Metanephros (tissue), 2 donors: ENCODE measurements at places on chromosomes 5 and 9. TPM values are rescaled to one million over a fixed set of nuclear protein-coding genes. Genes with fewer than 3 reads are reported as not detected.

The LHX6 gene
- total RNA-seq, result 3.0 TPM

The PALM2AKAP2 gene
- 20.7 TPM for total RNA-seq

The CCDC192 gene
- not detected for total RNA-seq

The SEMA6A gene
- 56.8 TPM for total RNA-seq

The DND1 gene
- 0.76 TPM for total RNA-seq

The TPPP gene
- total RNA-seq, result 6.4 TPM

The F2RL2 gene
- total RNA-seq, result 1.1 TPM

The ENTPD2 gene
- 3.6 TPM for total RNA-seq

The SLC36A3 gene
- not detected for total RNA-seq

The NMUR2 gene
- total RNA-seq, result 0.12 TPM

The TMOD1 gene
- 17.2 TPM for total RNA-seq

The ARID3C gene
- 0.12 TPM for total RNA-seq

The LHX2 gene
- total RNA-seq, result 0.12 TPM

The IRF1 gene
- total RNA-seq, result 31.0 TPM

The FOXD4L5 gene
- total RNA-seq, result 0.06 TPM

The EDIL3 gene
- total RNA-seq, result 28.2 TPM

The PDE6A gene
- total RNA-seq, result 0.06 TPM

The FREM1 gene
- total RNA-seq, result 172 TPM
